ENCODE measurements at places on chromosomes 16 and 17.

DNA sequence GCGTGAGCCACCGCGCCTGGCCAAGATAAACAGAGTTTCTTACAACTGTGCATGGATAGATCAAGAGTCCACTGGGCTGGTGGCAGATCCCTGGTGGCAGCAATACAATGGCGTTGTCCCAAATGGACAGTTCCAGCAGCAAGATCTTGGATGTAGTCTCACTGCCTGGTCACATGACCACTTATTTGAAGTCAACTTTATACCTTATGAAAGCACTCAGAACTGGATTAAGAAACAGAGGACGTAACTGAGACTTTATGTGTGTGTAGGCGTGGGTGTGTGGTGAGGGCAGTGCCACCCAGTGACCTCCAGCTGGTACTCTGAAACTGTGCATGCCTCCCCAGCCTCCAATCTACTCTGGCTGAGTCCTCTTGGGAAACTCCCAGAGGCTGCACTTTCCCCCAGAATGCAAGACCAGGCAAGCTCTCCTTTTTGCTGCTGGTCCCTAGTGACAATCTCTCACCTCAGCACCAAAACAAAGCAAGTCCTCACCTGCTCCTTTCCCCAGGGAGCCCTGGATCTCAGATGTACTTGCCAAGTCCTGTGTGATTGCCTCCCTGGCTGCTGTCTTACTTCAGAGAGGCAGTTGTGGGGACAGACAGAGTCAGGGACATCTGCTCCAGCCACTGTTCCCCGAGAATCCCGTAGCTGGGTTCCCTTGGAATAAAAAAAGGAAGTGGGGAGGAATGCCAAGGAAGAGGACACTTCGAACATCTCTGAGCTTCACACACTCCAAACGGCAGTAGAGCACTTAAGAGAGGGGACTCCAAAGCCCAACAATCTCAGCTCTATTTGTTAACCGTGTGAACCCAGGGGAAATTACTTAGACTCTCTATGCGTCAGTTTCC, 11.7 kb upstream of the ST6GALNAC2 start:
- no peak for DNase-seq

- DNase-seq = no peak
Measured at GRCh38 chr17:39305978-39306377, 80.2 kb upstream of the STAC2 start.

- DNase-seq = no peak
Measured at GRCh38 chr17:4738136-4739121, 1.2 kb upstream of the ZMYND15 start.

DNA sequence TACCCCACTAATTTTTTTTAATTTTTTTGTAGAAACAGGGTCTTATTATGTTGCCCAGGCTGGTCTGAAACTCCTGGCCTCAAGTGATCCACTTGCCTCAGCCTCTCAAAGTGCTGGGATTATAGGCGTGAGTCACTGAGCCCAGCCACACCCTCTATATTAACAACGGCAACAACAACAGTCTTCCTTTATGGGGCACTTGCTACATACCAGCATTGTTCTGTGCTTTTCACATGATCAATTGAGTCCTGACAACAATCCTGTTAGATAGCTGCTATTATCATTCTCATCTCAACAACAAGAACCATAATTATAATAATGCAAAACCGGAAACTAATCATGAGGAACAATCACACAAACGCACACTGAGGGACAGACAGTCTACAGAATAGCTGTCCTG, 12.6 kb upstream of the ARL5C start:
- DNase-seq = no peak

- no peak for DNase-seq
Measured at GRCh38 chr16:75761108-75761507, 34.8 kb upstream of the CPHXL start.

- no peak for DNase-seq
Measured at GRCh38 chr16:57424583-57424982, 20.0 kb downstream of the CCL17 start.

GRCh38 chr17:17433000-17433703, 43.6 kb upstream of the MED9 start:
- DNase-seq = no peak

- no peak for DNase-seq
Measured at GRCh38 chr17:79862771-79863440, 23.7 kb upstream of the CBX4 start.

- DNase-seq = no peak
Measured at GRCh38 chr17:36507266-36507665, 20.8 kb downstream of the ZNHIT3 start.

- DNase-seq = no peak
Measured at GRCh38 chr17:74485022-74485743, 18.7 kb downstream of the CD300A start.

GRCh38 chr17:18016426-18016825, 22.5 kb downstream of the ATPAF2 start:
- no peak for DNase-seq

DNA sequence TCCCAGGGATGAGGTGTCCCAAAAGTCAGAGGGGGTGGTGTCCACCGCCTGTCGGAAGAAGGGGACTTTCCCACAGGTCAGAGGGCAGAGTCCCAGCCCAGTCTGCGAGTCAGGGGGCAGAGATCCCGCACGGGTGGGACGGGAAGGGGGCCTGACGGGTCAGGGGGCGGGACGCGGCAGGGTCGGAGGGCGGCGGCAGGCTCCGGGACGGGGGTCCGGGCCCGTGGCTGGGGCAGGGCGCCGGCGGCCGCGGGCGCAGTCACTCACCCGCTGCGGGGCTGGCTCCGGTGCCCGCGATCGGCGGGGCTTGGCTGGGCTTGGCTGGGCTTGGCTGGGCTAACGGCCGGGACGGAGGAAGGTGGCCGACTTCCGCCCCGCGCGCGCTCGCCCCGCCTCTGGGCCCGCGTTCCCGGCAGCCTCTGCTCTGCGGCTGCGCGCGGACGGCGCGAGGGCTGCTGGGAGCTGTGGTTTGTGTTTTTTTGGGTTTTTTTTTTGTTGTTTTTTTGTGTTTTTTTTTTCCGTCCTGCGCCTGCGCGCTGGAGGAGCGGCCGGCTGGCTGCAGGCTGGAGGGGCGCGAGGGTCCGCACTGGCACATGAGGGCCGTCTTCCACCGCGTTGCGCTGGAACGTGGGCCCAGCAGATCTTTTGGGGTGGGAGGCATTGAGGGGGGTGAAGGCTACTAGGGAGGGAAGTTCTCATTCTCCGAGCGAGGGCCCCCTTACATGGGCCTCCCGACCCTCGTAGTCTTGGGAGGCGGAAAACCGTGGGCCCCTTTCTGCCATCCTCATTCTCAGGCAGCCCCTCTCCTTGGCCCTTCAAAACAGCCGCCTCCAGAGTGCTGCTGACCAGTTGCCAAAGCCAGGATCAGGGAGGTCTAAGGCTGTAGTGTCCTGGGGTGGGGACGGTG, at the start of gene CANT1:
Gene CANT1 (minus strand): TSS at position 368 of the 907 bp plus-strand sequence. CDS start 12,142 bp downstream, outside the sequence.
- peak; percentile 61 for DNase-seq

GRCh38 chr16:68401871-68402747, 46.2 kb downstream of the SMPD3 start:
- no peak for DNase-seq

DNA sequence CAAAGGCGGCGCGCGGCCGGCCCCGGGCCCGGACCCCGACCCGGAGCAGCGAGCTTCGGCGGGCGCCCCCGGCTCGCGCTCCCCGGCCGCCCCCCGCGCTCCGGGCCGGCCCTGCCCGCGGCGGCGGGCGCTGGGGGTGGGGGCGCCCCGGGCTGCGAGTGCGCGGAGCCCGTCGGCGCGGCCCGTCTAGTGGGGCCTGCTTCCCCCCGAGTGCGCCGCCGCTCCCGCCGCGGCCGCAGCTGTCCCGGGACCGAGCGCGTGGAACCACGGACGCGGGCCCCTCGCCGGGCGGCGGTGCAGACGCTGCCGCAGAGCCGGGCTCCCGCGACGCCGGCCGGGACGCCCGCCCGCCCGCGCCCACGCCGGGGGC, 308 bp downstream of the ADCY9 start:
- DNase-seq = no peak

GRCh38 chr17:1745513-1746020, 2.9 kb downstream of the SERPINF2 start:
- DNase-seq = no peak

DNA sequence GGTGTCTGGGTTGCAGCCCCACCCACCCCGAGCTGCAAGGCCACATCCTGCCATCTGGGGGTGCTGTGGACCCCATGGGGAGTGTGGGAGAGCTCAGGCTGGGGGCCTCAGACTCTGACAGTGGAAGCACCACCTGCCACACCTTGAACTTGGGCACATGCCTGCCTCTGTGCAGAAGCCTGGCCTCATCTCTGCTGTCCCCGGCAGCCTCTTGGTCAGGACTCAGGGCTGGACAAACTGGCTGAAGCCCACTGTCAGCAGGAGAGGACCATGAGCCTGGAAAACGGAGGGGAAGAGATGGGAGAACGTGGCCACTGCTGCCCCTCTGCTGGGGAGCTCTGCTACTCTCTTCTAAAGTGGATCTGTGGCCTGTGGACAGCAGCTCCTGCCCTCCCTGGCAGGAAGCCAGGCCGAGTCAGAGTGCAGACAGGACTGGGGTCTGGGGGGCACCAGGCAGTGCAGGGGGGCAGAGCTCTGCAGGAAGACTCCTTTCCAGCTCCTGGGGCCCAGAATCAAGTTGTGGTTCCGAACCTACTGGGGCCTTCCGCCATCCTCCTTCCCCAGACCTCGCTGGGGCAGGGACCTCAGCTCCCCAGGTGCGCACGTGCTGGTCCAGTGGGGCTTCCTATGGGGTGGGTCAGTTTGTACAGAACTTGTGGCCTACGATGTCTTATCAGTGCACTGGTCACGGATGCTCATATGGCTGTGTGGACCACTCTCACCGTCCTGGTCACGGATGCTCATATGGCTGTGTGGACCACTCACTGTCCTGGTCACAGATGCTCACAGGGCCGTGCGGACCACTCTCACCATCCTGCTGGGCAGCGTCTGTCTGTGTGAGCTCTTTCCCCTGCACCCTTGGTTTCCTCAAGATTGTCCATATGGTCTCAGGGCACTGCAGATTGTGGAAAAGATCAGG, 207.7 kb downstream of the LAT start:
- DNase-seq = no peak

DNA sequence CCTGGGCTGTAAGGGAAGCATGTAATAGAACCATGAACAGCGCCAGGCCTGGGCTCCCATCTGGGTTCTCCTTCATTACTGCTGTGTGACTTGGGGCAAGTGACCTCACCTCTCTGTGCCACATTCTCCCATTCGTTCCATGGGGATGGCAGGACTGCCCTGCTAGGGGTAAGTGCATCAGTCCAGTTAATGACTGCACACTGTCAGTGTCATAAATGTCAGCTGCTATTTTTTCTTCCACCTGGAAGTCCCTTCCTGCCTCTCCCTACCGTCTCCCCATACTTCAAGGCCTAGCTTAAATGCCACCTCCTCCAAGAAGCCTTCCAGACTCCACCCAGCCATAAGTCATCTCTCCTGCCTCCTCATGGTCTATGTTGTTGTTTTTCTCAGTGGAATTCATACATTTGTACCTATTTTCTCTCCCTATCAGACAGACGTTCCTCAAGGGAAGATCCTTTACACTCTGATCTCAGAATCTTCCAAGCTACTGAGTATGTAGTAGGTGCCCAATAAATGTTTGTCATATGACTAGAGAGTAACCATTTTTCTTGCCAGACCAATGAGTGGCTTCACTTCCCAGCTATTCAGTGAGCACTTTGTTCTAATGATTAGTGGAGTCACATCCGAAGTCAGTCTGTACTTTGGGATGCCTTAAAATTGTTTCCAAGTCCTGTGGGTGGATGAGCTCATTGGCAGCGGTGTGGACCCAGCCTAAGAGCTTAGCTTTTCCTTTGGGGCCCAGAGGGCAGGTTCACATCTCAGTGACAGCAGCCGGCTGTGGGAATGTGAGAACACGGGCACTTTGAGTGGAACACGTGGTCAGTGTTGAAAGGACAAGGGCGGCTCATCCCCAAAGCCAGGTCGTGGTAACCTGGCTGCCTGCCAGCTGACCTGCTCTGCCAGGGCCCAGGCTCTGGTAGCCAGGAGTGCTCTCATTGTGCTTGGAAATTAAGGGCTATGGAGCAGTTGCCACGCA, 147.5 kb upstream of the GSE1 start:
- no peak for DNase-seq

- DNase-seq = no peak
Measured at GRCh38 chr16:27748868-27749546, 199.1 kb downstream of the KATNIP start.

DNA sequence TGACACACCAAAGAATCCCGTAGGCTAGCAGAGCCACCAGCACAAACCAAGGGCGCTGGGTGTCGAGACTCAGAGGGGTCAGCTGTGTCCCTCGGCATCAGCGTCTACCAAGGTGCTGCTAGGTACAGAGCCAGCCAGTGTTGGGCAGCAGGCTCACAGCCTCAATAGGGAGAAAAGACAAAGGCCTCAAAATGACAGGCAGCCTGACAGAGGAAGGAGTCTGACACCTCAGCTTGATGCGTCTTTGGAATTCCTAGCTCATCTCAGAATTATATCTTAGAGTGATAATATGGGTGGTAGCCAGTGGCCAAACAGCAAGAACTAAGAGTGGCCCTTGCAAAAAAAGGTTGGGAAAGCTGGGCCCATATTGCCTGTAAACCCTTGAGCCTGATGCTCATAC, 45.9 kb downstream of the HS3ST3B1 start:
- no peak for DNase-seq

GRCh38 chr16:3036726-3037315, at the start of gene BICDL2:
Gene BICDL2 (minus strand): TSS chr16:3036944. CDS start chr16:3035496, 1,448 bp downstream.
- DNase-seq = no peak

DNA sequence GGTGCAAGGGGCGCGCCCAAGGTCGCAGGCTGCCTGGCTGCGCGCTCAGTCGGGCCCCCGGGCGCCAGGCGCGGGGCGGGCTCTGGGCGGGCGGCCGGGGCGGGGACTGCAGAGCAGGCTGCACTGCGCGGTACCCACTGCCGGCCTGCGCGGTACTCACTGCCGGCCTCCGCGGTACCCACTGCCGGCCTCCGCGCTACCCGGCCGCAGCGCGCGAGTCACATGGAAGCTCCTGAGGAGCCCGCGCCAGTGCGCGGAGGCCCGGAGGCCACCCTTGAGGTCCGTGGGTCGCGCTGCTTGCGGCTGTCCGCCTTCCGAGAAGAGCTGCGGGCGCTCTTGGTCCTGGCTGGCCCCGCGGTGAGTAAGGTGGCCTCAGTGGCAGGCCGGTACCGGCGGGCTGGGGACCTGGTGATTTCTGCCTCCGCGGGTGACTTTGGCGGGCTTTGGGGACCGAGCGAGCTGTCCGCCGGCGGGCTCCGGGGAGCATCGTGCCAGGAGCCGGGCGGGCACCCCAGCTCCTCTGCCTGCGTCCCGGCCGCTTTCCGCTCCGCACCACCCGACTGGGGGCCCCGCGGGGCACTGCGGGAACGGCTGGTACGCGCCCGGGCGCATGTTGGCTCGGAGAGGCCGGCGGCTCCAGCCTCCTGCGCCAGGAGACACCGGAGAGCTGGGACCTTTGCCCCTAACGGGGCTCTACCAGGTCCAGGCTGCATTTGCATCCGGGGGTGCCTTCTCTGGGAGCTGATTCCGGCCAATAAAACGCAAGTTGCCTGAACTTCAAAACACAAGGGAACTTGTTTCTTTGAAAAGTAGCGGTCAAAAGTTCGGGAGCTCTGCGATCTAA, at the start of gene SLC47A1:
Gene SLC47A1 (plus strand): TSS at position 137 of the 844 bp plus-strand sequence. CDS start 86 bp downstream, at position 223.
- no peak for DNase-seq

GRCh38 chr17:51006601-51007000, 114.1 kb downstream of the SPAG9 start:
- no peak for DNase-seq
